ENCODE measurements at places on chromosomes 4 and X. TPM values are rescaled to one million over a fixed set of nuclear protein-coding genes. Genes with fewer than 3 reads are reported as not detected.

DNA sequence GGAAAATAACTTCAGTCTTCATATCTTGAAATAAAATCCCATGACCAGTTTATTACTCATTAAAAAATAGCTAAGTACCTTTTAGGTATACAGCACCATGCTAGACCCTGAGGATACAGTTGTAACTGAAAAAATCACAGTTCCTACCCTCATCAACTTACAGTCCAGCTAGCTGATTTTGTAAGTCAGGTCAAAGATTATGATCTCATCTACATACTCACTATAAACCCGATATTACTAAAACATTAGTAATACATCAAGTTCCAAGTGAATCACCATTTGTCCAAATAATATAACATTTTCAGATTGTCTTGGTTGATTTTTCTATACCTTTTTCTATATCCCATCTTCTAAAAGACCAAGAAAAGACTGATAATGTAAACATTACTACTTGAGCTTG lies 333.9 kb downstream of the INPP4B start:
- H3K27ac ChIP-seq, result no peak overlapping the region
- H3K4me1 ChIP-seq, result peaks cover 6% of the 10 kb centered on the region
- DNase-seq, result no peak
- no peaks in the 10 kb centered on the region for H3K36me3 ChIP-seq
- H3K27me3 ChIP-seq, result no peaks in the 10 kb centered on the region

- no peaks in the 10 kb centered on the region for H3K36me3 ChIP-seq
- no peak for DNase-seq
- H3K27me3 ChIP-seq, result no peaks in the 10 kb centered on the region
- H3K4me3 ChIP-seq, result no peak overlapping the region
- no peaks in the 10 kb centered on the region for H3K4me1 ChIP-seq
Measured at GRCh38 chr4:158624889-158625478, 46.7 kb downstream of the C4orf46 start.

GRCh38 chr4:6876440-6876839 lies 33.2 kb upstream of the TBC1D14 start:
- DNase-seq, result no peak
- H3K4me1 ChIP-seq, result no peaks in the 10 kb centered on the region
- peaks cover 92% of the 10 kb centered on the region for H3K36me3 ChIP-seq
- no peak overlapping the region for H3K27ac ChIP-seq
- no peaks in the 10 kb centered on the region for H3K27me3 ChIP-seq
- no peak overlapping the region for H3K4me3 ChIP-seq

PAGE4 gene
- total RNA-seq, result not detected

HOPX gene
- 203 TPM for total RNA-seq

IL2 gene
- total RNA-seq, result not detected

TLR2 gene
- 6.4 TPM for total RNA-seq

Measured in right atrium auricular region (tissue), 2 donors.